ENCODE measurements at places on chromosomes 6 and 20.

DNA sequence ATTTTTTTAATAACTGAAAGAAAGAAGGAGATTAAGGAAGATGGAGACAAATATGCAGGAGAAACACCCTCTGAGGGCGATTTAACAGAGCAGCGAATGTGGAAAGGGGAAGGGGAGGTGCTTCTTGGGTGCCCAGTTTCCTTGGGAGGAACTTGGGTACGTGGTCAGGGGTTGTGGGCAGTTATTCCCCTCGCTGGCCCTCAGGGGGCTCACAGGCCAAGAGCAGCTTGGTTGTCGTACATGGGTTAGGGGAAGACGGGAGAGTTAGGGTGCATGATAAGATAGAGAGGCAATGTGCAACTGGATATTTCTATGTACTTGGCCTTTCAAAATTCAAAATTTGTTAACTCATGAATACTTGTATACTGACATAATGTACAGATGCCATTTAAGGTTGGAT, 7.0 kb upstream of the TUBB2A start:
- DNase-seq = no peak

DNA sequence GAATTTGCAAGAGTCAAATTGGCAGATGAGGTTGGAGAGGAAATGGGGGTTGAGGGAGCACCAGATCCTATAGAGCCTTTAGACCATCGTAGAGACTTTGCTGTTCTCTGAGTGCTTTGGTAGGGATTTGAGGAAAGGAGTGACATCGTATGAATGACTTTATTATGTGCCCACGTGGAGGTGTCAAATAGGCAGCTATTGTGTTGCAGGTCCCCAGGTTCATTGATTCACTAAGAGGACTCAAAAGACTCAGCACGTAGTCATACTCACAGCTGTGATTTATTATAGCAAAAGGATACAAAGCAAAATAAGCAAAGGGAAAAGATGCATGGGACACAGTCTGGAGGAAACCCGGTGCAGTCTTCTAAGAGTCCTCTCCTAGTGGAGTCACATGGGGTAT, 2.2 kb downstream of the MTRES1 start:
- DNase-seq = no peak

GRCh38 chr6:111706841-111707391, 101.2 kb upstream of the TRAF3IP2 start:
- DNase-seq = no peak

DNA sequence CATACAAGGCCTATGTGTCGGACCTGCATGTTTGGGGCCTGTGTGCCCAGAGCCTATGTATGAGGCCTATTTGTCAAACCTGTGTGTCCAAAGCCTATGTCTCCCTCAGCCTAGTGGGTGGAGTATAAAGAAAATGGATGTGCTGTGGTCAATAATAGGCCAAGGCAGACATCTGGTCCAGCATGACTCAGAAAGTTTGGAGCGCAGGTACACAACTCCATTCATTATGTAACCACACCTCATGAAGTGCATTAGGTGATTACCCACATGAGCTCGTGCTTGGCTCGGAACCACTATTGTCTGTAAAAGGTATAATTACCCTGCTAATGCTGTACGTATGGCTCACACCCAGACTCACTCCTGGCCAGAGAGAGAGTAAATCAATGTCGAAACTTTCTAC, 302.4 kb upstream of the POU3F2 start:
- no peak for DNase-seq

- DNase-seq = no peak
These were observed 132.6 kb upstream of the ASCC3 start for GRCh38 chr6:101013612-101014195.

GRCh38 chr6:42333612-42334011, 116.0 kb upstream of the MRPS10 start:
- no peak for DNase-seq

- DNase-seq = peak; percentile 45
These were observed 104.9 kb downstream of the SNX5 start for GRCh38 chr20:17863577-17864292.

DNA sequence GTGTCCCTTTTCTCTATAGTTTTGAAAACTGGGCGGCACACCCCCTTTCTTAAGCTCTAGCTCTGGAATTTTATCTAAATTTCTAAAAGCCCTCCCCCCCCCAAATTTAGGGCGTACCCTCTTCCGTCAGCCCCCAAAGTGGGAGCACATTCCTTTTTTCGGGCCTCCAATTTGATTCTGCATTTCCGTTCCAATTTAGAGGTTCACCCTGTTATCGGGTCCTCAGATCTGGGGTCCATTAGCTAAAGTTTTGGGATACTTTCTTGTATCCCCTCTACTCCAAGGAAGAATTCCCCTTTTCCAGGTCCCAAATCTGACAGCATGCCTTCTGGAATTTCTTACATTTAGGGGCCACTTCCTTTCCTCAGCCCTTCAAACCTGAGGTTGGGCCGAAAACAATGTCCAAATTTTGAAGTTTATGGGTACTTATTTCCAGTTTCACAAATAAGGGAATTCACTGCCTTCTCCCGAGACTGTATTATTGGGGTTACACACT, 796 bp downstream of the PHF20 start:
- DNase-seq = no peak
